Endothelial cell (in vitro differentiated cells): ENCODE measurements at places on chromosomes 3 and 15.

- DNase-seq: no peak
Observed at GRCh38 chr3:140186421-140186920, 251.5 kb downstream of the CLSTN2 start.

DNA sequence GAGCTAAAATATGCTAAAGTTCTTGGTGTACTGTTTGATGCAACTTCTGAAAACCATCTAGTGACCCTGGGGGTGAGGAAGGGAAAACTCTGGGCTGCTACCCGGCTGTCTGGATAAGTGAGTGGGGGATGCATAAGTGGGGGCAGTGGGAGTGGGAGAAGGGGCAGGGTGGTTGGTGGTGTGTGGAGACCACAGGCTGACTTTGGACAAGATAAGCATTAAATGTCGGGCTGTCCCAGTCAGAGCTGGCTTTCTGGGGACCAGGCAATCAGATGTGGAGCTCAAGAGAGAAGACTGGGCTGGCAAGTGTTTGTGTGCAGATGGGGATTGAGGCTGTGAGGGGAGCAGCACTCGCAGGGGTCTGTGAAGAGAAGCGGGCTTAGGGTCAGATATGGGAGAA, 11.0 kb upstream of the XIRP1 start:
- no peak for DNase-seq

GRCh38 chr15:92576597-92577200, 78.9 kb downstream of the FAM174B start:
- no peak for DNase-seq

GRCh38 chr3:36562945-36563344, 182.6 kb downstream of the STAC start:
- no peak for DNase-seq

DNA sequence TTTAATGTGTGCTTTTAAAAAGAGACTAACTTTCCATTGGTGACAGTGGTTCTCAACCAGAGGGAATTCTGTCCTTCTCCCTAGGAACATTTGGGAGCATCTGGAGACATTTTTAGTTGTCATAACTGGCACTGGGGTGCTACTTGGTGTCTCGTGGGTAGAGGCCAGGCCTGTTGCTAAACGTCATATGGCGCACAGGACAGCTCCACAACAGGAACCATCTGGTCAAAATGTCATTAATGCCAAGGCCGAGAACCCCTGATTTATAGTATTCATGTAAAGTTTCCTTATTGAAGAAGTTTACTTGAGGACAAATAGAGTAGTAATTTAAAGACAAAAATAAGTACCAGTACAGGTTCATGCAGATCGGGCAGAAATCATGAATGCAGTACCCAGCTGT, 164.2 kb downstream of the FEZF2 start:
- no peak for DNase-seq
